ENCODE measurements at places on chromosomes 3 and 15.

- no peak for DNase-seq
Observed at GRCh38 chr3:129013491-129013891, 12.4 kb downstream of the EFCC1 start.

DNA sequence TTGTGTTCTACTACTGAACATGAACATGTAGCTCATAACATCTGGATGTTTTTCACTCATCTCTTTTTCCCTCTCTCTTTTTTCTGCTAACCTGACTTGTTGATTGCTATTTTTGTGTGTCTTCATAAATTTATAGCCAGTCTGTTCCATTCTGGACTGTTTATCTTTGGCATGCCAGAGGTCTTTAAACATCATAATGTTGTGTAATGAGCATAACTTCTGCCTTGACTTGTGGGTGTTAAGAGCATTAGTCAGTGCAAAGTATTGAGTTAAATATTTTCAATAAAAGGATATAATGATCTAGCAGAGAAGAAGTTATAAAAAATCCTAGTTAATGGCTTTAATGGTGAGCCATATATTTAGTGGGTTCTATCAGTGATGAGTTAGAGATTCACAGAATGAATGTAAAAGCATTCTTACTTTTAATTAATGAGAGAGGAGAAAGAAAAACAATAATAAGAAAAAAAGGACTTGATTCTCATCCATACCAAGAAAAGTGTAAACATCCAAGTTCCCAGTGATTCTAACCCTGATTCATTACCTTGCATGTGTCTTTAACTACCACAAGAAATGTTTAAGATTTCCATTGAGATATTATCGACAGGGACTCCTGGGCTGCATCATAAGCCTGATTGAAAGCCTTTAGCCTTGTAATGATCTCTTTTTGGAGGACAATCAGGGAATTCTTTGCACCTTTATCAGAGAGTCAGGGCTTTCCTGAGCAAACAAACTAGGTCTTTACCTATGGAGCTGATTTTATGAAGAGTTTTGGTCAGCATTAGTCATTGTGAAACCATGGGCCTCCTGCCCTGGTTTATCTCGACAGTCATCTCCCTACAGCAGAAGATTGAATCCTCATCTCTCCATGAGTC, 22.9 kb downstream of the MITF start:
- DNase-seq: no peak

DNA sequence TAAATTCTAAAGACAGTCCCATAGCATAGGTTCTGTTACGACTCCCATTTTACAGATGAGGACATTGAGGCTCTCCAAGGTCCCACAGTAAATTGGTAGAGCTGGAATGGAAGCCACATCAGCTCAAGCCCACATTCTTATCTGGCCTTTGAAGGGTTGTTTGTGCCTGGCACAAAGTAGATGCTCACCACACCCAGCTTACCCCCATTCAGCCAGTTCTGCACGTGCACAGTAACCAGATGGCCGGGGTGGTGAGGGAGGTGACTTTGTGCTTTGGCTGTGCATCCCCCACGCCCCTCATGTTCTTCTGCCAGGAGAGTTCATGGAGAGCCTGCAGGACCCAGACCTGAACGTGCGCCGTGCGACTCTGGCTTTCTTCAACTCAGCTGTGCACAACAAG, 16.2 kb downstream of the RPL32 start:
- DNase-seq: peak; percentile 44

DNA sequence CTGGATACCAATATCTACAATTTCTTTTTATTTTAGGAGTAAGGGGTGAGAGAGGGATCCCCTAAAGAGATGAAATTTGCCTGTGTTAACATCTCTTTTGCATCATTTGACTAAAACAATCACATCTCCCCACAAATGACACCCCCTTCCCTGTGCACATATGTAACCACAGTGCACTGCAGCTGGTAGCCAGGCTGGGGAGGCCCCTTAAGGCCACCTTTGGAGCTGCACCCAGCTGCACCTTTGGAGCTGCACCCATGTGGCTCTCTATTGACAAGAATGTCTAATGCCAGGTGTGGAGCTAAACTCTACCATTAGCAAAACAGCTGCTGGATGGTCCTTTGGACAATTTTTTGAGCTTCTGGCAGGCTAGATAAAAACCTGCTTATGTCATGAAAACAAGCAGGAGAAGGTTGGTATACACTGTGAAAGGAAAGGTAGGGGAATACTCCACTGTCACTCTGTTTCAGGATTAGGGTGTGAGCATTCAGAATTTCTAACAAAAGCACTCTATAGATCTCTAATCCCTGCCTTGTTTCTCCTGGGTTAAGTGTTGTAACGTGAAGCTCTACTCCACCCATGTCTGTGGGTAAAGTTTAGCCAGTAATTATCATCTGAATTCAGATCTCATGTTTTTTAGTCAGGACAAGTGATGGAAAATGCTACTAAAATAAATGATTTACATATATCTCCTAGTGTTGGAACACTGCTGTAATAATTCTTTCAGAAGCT, 52.1 kb downstream of the TFG start:
- DNase-seq: no peak

- DNase-seq: no peak
Observed at GRCh38 chr3:195802795-195803194, 8.9 kb downstream of the MUC4 start.

DNA sequence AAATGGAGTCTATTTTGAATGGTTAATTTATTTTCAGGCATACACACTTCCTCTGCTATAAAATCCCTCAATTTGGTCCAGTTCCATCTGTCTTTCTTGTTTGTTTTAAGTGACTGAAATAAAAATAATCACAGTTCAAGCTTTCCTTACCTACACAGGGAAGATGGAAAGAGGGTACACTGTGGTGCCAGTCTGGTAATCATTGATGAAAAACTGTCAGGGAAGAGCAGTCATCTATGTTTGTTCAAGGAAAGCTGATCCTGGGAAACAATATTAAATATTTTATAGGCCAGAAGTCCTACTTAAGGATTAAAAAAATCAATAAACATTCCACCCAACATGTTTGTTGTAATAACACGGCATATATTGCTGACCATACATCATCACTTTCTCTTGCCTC, 115.2 kb upstream of the KCNMB2 start:
- no peak for DNase-seq

DNA sequence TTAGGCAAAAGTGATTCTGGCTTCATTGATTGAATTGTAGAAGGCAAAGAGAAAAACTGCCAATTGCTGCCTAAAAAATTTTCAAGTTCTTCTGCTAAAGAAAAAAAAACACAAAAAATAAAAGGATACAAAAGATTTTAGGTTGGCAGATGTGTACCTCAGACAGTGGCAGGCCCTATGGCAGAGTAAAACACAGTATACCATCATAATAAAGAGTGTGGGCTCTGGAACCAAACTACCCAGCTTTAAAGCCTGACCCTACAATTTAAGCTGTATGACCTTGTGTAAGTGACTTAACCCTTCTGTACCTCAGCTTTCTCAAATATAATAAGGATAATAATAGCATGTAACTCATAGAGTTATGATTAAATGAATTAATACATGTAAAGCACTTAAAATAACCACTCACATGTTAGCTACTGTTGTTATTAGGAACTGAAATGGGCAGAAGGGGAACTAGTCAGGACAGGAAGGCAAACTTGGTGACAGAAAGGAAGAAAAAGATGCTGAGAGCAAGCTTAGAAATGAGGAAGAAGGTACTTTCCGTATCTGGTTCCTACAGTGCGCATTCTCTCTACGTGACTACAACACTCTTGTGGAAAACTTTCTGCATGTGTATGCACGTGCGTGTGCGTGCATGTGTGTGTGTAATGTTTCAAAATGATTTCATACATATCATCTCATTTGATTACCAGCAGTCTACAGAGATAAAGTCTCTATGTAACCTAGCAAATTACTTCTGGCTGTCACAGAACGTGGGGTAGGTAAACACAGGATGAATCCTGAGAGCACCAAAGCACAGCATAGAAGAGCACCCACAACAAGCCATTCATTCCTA, 13.6 kb upstream of the GATM start:
- no peak for DNase-seq

- no peak for DNase-seq
Observed at GRCh38 chr15:34616613-34617012, 33.2 kb upstream of the GOLGA8B start.

DNA sequence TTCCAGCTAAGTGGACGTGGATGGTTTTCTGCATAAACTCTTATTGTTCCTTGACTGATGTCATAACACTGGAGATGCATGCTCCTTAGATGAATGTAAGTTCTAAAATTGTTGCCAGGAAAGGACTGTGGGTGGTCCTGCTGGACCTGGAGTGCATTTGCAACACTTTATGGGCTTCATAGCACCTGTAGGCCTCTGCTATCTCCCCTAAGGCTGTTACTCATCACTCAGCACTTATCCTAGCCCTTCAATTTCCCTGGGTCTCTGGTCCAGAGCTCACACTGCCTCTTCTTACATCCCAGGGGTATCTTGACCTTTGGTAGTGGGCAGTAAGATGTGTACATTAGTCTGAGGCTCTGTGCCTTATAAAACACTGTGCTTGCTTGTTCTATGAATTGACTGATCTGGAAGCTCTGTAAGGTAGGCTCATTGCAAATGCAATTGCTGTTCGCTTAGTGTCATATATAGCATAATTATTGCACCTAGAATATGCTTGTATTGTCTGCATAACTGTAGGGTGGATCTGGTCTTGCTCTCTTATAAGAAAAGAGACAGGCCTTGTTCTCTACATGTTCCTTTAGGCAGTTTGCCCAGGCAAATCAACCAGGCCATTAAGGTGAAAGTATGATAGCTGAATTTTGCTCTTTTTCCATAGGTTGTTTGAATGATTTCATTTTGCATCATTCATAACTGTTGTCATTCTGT, 35.8 kb downstream of the SLCO3A1 start:
- DNase-seq: no peak

DNA sequence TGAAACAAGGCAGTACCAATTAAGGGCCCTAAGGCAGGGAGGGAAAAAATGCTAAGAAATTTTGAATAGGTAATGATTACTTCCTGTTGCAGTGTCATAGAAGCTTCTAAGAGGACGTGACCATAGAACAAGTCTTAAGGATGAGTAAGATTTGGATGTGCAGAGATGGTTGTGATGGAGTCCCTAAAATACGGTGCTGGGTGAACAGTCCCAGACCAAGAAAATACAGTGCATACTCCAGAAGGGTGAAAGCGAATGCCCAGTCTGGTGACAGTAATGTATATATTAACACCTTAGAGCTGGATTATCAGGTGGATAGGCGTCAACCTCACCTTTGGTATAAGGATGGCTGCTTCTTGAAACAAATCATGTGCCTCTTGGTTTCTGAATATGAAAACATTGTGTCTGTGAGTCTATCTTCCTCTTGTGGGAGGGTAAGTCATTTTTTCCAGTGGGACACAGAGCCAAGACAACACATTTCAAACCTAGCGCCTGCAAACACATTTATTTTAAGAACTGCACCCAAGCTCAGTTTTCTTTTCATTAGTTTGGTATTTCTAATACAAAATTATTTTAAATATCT, 101.2 kb upstream of the TP63 start:
- DNase-seq: no peak

DNA sequence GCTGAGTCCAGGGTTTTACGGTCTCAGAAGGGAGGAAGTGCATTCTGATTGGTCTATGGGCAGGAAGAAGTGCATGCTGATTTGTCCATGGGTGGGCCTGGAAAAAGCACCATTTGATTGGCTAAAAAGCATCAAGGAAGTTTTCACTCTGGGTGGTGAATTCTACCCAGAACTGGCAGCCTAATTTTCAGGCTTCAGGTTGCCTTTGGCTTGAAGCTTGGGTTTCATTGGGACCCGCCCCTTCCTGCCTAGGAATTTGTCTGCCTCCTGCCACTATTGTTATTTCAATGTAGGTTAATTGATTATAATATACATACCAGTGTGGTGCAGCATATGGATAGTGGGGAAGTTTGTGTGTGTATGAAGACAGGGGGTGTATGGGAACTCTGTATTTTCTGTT, 1355.9 kb downstream of the SI start:
- DNase-seq: no peak

DNA sequence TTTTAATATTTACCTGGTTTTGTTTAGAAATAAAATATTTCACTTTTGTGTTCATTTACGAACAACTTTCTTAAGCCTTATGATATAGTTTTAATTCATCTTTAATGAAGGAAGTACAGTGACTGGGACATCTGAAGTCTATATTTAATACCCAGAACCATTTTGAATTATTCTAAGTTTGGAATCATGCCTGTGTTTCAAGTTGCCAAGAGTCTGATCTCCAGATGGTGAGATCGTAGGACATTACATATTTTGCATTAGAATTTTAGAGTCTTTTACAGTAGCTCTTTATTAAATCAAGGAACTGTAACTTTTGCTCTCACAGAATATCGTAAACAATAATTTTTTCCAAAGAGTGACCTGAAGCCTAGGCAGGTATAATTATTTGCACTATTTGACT, 420.7 kb downstream of the SI start:
- no peak for DNase-seq

- no peak for DNase-seq
Observed at GRCh38 chr3:119342176-119342575, 48.0 kb downstream of the ARHGAP31 start.

GRCh38 chr3:180624714-180625113, 22.8 kb downstream of the TTC14 start:
- DNase-seq: no peak

DNA sequence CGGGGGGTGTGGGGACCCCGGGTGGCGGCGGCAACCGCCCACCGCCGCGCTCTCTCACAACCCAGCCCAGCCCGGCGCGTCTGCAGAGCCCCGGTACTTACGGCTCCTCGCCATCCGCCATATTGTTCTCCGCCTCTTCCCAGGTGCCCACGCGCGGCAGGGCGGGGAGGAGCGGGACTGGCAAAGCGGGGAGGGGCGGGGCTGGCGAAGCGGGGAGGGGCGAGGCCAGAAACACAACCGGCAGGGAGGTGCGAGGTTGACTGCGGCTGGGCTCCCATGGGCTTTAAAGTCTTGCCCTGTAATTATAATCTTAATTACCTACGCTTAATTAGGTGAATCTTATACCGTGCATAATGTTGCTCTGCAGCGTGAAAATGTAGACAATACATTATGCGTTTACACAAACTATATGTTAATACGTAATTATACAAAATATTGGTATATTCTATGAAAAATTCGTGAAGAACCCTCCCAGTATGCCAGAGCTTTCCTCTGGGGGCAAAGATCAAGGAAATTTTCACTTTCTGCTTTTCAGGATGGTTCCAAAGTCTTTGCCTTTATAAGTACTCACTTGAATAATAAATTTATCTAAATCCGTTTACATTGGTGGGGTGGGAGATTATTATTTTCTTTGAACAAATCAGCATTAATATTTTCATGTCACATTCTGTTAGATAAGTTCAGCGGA, at the start of gene UBA3:
UBA3 (minus strand) TSS at position 133 of the 688 bp plus-strand sequence; CDS start at position 121, 12 bp downstream.
- peak; percentile 91 for DNase-seq

DNA sequence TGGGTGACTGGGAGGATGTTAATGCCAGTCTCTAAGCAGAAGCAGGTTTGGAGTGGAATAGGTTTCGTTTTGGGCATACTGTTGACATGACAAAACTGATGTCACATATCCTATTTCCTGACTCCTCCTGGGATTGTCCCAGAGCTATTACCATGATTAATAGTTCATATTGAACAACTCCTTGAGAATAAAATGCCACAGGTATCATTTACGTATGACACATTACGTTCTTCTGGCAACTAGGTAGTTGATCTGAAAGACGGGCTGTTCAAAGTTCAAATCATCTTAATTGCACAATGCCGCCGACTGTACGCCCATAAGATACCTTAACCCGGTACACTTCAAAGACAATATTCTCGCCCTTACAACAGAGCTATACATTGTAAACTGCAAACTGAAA, 1.4 kb upstream of the RAB5A start:
- no peak for DNase-seq

GRCh38 chr3:157533298-157534070, 30.3 kb upstream of the VEPH1 start:
- DNase-seq: no peak

GRCh38 chr3:45817831-45818522, 21.6 kb upstream of the SLC6A20 start:
- DNase-seq: no peak

- DNase-seq: no peak
Observed at GRCh38 chr3:182005219-182005618, 293.5 kb downstream of the SOX2 start.

Data from hematopoietic multipotent progenitor cell treated with erythropoietin and hydrocortisone succinate and interleukin-3 and kit ligand, for 17 days (in vitro differentiated cells).